Activated naive CD8-positive, alpha-beta T cell treated with anti-CD3 and anti-CD28 coated beads for 36 hours (primary cell): ENCODE measurements at places on chromosomes 16 and 17. TPM values are rescaled to one million over a fixed set of nuclear protein-coding genes. Genes with fewer than 3 reads are reported as not detected.

GRCh38 chr17:79668344-79669250 lies 57.7 kb upstream of the RBFOX3 start:
- peaks cover 3% of the 10 kb centered on the region for H3K4me1 ChIP-seq
- H3K4me3 ChIP-seq: no peak overlapping the region
- H3K36me3 ChIP-seq: no peaks in the 10 kb centered on the region
- H3K27ac ChIP-seq: no peak overlapping the region

DNA sequence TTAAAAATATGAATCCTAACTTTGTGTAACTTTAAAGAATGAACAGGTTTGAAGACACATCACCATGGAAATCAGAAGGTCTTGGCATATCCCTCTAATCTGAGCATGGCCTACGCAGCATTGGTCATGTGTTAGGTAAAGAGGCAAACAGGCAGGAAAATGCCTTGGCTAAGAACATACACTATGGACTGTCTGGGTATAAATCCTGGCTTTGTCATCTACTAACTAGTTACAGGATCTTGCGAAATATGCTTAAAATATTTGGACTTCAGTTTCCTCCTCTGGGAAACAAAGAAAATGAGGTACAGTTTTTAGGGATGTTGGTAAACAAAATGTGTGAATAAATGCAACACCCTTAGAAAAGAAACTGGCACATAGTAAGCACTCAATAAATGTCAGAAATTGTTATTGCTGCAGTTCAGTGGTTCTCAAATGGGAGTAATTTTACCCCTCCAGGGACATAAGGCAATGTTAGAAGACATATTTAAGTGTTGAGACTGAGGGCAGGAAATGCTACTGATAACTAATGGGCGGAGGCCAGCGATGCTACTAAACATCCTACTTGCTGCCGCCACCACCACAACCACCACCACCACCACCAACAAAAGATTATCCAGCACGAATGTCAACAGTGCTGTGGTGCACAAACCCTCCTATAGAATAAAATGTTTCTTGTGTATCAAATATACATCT lies 770.8 kb upstream of the SOX9 start:
- no peak overlapping the region for H3K27ac ChIP-seq
- DNase-seq: no peak
- H3K27me3 ChIP-seq: no peaks in the 10 kb centered on the region
- H3K36me3 ChIP-seq: no peaks in the 10 kb centered on the region
- H3K4me1 ChIP-seq: no peaks in the 10 kb centered on the region

The ZNF469 gene
- total RNA-seq: 1.3 TPM

The TCAP gene
- 0.89 TPM for total RNA-seq

DNA sequence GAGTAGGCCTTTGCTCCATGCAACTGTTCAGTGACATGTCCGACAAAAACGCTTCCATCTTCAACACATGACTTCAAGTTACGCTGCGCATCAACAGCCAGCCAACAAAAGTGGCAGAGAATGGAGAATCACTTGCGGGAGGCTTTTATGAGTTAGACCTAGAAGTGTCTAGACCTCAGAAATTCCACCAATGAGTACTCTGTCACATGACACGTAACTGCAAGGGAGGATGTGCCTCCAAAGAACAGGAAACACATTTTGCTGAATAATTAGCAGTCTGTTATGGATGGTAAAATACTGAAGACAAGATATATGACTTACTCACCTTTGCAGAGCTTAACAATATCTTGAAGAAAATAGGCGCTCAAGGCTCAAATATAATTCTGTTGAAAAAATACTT lies 62.1 kb downstream of the MYO1D start:
- no peaks in the 10 kb centered on the region for H3K36me3 ChIP-seq
- peaks cover 8% of the 10 kb centered on the region for H3K4me1 ChIP-seq
- DNase-seq: no peak

- H3K4me3 ChIP-seq: no peak overlapping the region
- H3K36me3 ChIP-seq: no peaks in the 10 kb centered on the region
- no peak overlapping the region for H3K27ac ChIP-seq
These were observed 58.9 kb downstream of the NOS2 start for GRCh38 chr17:27741361-27741861.

The FAM171A2 gene
- total RNA-seq: 0.14 TPM

- H3K4me3 ChIP-seq: peak overlapping the region; percentile 75
- H3K27me3 ChIP-seq: no peaks in the 10 kb centered on the region
- DNase-seq: peak; percentile 79
- no peaks in the 10 kb centered on the region for H3K36me3 ChIP-seq
- H3K27ac ChIP-seq: peak overlapping the region; percentile 68
These were observed 772 bp upstream of the CHCT1 start for GRCh38 chr17:60421273-60422161.

The MT3 gene
- total RNA-seq: 24.3 TPM

DNA sequence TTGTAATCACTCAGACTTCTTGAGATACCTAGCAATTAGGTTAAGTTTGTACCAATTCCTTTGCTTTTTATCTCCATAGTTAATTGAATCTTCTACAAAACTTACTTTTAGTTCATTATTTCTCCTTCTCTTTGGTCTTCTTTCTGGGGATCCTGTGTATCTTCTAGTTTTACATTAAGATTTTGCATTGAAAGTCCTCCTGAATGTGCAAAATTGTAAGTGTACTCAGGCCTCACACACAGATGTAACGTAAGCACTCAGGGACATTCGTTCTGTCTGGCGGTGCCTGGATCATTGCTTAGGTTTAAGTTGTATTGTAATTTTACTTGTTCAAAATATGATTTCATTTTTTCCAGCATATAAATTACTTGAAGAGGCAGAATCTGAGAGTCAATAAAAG lies 222.6 kb upstream of the CPHXL start:
- H3K4me3 ChIP-seq: no peak overlapping the region

DNA sequence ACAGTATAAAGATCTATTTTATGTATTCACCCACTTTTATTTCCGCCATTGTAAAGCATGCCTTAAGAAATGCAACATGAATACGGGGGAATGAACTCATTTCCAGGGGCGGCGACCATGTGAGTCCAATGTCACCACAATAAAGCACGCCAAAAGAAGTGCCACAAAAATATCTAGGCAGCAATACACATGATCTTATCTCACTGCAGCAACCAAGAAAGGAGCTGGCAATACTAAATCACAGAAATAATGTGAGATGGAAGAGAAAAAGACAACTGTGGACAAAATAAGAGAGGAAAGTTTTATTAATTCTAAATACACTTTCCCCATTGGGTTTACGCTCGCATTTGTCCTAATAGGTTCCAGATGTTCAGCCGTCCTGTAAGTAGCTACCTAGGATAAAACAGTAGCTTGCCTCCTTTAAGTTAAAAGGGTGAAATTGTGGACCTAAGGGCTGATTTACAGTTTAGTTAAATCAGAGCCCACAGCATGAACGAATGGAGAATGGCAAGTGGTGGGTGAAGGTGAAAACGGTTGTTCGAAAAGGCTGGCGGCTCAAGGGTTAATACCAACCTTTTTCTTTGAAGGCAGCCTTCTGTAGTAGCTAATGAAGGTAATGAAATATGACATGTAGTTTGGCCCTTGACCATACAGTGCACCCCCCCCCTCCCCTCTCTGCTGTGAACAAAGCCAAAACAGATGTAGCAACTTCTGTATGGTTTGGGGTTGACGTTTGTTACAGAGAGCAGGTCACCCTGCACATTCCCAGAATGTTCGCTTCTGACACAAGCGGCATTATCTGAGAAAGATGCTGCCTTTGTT lies 504.2 kb upstream of the PSMD7 start:
- DNase-seq: no peak
- H3K27ac ChIP-seq: no peak overlapping the region
- H3K4me1 ChIP-seq: no peaks in the 10 kb centered on the region
- H3K27me3 ChIP-seq: no peaks in the 10 kb centered on the region

GRCh38 chr16:50265716-50266336 lies 525 bp upstream of the ADCY7 start:
- no peaks in the 10 kb centered on the region for H3K27me3 ChIP-seq
- DNase-seq: no peak
- peaks cover 21% of the 10 kb centered on the region for H3K36me3 ChIP-seq
- peaks cover 56% of the 10 kb centered on the region for H3K4me1 ChIP-seq
- peak overlapping the region; percentile 90 for H3K4me3 ChIP-seq
- peak overlapping the region; percentile 94 for H3K27ac ChIP-seq

GRCh38 chr16:70735141-70735979 lies 49.5 kb upstream of the MTSS2 start:
- peaks cover 54% of the 10 kb centered on the region for H3K4me1 ChIP-seq
- no peak for DNase-seq
- no peak overlapping the region for H3K4me3 ChIP-seq
- H3K27me3 ChIP-seq: no peaks in the 10 kb centered on the region
- peak overlapping the region; percentile 99 for H3K27ac ChIP-seq

The LGALS9 gene
- total RNA-seq: 25.3 TPM

GRCh38 chr17:55426851-55427586 lies 5.4 kb upstream of the MMD start:
- no peak for DNase-seq
- no peak overlapping the region for H3K4me3 ChIP-seq
- no peaks in the 10 kb centered on the region for H3K36me3 ChIP-seq
- H3K27ac ChIP-seq: no peak overlapping the region
- peaks cover 3% of the 10 kb centered on the region for H3K4me1 ChIP-seq

- H3K4me1 ChIP-seq: no peaks in the 10 kb centered on the region
- no peak overlapping the region for H3K4me3 ChIP-seq
- no peak overlapping the region for H3K27ac ChIP-seq
- H3K36me3 ChIP-seq: no peaks in the 10 kb centered on the region
- DNase-seq: no peak
These were observed 46.9 kb downstream of the TEKT5 start for GRCh38 chr16:10647721-10648296.

- H3K36me3 ChIP-seq: no peaks in the 10 kb centered on the region
- H3K27me3 ChIP-seq: no peaks in the 10 kb centered on the region
- peaks cover 2% of the 10 kb centered on the region for H3K4me1 ChIP-seq
- no peak overlapping the region for H3K27ac ChIP-seq
These were observed 18.6 kb downstream of the HNF1B start for GRCh38 chr17:37726248-37726647.
